ENCODE measurements at places on chromosomes 13 and 19.

GRCh38 chr19:38868551-38868950, 9.5 kb downstream of the RINL start:
- DNase-seq = no peak

DNA sequence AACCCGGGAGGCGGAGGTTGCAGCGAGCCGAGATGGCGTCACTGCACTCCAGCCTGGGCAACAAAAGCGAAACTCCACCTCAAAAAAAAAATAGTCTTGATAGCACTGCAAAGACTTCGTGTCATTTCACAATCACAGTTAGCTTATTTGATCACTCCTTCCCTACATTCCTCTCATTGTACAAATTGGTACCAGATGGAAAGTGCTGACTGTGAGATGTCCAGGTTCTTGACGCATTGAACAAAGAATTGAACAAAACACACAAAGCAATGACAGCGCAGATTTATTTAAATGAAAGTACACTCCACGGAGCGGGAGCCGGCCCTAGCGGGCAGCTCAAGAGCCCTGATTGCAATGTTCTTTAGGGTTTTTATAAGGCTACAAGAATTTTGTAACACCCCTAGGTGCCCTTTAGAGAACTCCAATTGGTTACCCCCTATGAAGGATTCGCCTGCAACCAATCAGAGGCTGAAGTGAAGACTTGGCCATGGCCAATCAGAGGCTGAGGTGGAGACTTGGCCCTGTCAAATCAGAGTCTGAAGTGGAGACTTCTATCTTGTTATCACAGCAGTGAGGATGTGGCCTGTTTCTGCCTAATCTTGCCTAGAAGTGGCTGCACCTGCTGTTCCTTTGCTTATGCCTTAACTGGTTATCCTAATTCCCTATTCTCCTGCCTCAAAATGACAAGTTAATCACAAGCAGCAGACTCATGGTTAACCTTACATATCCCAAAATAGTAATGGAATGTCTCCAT, 16.7 kb downstream of the ZNF556 start:
- DNase-seq = no peak

DNA sequence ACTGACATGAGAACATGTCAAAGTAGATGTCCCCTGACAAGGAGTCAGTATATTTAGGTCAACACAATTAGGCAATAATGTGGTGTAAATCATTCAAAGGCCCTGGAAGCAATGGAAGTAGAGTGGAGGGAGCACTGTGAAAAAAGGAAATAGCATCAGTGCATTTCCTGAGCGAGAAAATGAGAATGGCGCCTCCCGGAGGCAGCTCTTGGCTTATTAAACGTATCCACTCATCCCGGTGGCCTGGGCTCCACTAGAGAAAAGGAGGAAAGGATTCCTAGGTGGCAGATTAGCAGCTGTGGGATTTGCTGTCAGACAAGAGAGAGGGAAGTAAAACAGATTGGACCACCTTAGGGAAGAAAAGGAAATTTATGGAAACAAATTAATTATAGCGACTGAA, 173.7 kb upstream of the TMTC4 start:
- DNase-seq = no peak

- no peak for DNase-seq
Measured at GRCh38 chr13:80755910-80756309, 415.0 kb upstream of the SPRY2 start.

- DNase-seq = no peak
Measured at GRCh38 chr13:46176756-46177155, 5.2 kb downstream of the LCP1 start.

DNA sequence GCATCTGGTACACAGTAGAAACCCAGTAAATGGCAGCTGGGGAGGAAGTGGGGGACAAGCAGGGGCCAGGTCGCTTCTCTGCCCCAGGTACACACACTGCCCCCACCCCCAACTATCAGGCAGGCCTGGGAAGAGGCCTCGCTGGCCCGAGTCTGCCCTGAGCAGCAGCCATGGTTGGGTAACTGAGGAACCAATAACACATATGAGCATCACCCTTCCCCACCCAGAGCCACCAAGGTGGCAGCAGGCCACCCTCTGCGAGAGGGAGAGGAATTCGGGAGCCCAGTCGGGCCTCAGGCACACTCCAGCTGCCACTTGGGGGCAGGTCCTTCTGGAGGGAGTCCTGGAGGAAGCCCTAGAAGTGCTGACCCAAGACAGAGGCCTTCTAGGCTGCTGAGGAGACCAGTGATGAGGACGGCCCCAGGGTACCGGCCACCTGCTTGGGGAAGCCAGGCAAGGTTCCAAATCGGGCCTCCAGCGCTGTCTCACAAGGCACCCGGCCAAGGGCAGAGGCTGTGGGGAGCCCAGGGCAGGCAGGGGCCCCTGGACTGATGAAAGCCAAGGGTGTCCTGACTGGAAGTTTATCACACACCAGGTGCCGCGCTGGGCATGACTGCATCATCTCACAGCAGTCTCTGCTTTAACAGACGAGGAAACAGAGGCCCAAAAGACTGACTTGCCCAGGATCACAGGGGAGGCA, 14.0 kb upstream of the KPTN start:
- DNase-seq = no peak

DNA sequence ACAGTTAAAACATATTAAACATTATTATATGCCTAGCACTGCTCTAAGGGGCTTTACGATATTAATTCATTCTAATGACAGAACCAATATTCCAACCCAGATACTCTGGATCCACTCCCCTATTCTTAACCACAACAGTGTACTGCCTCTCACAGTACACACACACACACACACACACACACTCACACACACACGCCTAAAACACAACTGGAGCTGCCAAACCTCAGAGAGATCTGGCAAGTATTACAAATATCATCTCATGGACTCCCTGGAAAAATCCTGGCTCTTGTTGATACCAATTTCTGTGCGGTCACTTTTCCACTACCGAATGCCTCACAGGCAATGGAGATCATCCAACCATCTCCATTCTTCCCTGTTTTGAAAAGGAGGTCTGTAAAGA, 1.3 kb downstream of the ZNF780A start:
- DNase-seq = peak; percentile 12

DNA sequence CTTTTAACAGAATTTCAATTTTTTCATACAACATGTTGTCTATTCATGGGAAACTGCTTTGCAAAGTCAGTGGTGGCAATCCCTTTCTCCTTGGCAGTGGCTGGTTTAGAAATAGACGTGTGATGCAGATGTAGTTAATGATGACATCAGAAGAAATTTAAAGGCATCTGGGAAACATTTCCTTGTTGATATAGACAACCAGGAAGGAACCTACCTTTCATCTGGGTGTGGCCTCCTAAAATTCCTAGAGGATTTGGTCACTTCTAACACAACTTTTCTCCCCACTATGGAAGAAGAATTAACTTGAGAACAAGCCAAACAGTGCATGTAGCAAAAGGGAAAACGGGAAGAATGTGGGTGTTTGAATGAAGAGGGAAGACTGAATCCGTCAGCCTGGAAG, 102.8 kb downstream of the EFNB2 start:
- no peak for DNase-seq

DNA sequence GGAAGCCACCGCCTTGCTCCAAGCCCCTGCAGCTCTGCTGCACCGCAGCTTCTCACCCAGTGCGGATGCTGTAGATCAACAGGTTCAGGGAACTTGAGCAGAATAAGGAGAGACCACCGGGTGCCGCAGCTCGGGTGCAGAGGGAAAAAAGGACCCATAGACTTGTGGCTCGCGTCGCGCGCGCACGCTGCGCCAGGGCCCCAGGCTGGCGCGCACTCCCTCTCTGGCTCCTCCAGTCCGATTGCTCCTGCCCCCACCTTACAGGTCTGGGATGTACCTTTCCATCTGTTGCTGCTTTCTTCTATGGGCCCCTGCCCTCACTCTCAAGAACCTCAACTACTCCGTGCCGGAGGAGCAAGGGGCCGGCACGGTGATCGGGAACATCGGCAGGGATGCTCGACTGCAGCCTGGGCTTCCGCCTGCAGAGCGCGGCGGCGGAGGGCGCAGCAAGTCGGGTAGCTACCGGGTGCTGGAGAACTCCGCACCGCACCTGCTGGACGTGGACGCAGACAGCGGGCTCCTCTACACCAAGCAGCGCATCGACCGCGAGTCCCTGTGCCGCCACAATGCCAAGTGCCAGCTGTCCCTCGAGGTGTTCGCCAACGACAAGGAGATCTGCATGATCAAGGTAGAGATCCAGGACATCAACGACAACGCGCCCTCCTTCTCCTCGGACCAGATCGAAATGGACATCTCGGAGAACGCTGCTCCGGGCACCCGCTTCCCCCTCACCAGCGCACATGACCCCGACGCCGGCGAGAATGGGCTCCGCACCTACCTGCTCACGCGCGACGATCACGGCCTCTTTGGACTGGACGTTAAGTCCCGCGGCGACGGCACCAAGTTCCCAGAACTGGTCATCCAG, 964 bp downstream of the PCDH17 start:
- DNase-seq = peak; percentile 2

DNA sequence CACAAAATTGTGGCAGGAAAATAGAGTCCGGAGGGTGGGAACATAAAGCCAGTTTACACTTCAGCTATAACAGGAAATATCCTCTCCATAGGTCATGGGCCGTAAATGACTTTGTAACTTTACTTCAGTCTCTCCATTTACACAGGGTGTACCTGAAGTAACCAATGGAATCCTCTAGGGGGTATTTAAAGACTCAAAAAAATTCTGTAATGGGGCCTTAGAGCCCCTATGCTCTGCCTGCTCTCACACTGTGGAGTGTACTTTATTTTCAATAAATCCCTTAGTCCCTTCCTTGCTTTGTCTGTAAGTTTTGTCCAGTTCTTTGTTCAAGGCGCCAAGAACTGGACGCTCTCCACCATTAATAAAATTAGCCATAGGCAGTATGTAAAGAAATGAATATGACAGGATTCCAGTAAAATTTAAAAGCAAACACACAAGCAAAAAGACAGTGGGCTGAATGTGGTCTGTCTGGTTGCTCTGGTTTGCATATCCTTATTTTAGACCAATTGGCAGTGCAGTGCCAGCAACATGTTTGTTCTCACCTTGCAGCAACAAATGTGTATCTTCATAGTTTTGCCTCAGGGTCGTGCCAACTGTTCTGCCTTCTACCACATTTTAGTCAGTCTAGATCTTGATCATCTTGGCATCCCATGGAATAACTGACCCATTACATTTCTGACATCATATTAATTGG, 801.5 kb upstream of the SPRY2 start:
- DNase-seq = no peak

DNA sequence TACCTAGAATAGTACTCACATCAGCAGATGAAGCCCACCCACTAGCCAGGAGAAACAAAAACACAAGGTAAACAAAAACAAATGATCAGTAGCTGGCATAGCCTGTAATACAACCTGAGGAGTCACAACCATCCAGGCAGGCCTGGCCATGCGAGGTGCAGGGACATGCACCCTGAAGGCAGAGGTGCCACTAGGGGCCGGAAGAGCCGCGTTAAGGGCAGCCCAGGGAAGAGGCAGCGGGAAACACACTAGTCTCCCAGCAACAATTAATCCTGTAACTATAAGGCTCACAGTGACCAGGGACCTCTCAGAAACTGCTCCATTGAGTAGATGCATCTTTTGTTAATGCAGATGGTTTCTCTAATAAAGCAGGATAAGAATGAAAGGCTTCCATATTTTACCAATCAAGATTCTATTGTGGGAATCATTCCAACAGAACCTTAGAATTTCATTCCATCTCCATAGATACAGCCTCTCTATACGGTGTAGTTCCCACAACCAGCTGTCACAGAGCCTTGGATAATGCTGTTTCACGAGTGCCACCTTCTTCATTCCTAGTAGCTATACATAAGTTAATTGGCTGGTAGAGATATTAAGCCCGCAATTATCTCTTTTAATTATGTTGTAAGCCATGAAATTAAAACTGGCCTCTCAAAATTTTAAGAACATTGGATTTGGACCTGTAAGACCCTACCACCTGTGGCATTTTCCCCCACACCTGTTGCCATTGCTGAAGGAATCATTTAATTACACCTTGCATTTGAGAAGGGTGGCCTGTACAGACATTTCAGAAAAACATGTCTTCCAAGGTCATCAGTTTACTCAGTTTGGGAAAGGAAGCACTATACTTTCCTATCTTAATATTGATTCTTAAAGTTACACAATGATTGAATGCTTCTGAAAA, 28.7 kb downstream of the ANKRD10 start:
- no peak for DNase-seq

DNA sequence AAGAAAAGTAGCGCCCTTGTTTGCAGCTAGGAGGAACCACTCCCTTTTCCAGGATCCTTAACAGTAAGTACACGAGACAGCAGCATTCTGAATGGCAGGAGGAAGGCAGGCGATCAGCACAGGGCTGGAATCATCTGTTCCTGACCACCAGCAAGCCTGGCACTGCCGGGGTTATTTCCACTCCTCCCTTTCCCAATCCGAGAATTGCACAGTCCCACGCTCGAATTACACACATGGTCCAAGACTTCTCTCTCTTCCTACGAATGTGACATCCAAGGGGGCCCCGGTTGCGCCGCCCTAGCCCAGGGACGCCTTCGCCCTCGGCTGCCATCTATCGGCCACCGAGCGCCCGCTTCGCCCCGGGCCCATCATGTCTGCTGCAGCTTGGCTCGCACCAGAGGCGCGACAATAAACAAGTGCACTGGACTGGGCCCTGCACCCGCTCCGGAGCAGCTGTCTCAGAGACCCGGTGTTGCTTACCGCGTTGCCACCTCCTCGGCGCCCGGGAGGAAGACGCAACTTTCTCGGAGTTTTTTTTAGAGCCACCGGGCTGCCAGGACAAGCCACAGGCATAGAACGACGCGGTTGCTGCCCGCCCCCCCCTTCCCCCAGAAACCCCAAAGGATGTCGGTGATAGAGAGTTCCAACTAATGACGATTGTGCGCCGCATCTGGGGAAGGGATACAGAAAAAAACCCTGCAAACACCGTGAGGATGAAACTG, at the start of gene SLITRK5:
Gene SLITRK5, plus strand, starts transcription at position 341 of the 722 bp plus-strand sequence. CDS start 4,018 bp downstream, outside the sequence.
- peak; percentile 79 for DNase-seq

GRCh38 chr13:52359534-52359933, 46.4 kb downstream of the THSD1 start:
- no peak for DNase-seq

DNA sequence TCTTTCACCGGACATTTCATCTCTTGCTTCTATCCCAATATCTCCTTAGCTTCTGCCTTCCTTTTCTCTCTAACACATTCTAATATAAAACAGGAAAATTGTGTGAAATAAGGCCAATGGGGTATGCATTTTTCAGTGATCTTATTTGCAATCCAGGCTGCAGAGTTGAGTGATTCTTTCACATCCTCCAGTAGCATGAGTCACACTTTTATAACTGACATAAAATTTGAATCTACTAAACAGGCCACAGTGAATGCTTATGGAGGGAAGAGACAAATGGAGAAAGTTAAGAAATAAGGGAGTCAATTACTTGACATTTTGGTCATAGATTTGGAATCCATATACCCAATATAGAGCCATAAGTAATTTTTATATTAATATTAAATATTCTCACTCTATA, 1037.0 kb upstream of the SPRY2 start:
- no peak for DNase-seq

DNA sequence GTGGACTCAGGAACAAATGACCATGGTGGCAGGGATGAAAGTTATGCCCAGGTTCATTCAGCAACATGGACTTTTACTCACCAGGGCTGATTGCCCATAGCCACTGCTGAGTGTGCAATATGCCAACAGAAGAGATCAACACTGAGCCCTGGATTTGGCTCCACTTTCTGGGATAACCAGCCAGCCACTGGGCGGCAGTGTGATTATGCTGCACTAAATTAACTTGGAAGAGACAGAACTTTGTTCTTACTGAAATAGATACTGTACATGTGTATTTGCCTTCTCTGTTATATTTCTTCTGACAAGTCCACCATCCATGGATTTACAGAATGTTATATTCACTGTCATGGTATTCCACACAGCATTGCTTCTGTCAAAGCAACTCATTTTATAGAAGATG, 257.4 kb downstream of the TDRD3 start:
- peak; percentile 10 for DNase-seq

Data from AG08396 (cell line).